ENCODE measurements at places on chromosomes 6 and 20. TPM values are rescaled to one million over a fixed set of nuclear protein-coding genes. Genes with fewer than 3 reads are reported as not detected.

DNA sequence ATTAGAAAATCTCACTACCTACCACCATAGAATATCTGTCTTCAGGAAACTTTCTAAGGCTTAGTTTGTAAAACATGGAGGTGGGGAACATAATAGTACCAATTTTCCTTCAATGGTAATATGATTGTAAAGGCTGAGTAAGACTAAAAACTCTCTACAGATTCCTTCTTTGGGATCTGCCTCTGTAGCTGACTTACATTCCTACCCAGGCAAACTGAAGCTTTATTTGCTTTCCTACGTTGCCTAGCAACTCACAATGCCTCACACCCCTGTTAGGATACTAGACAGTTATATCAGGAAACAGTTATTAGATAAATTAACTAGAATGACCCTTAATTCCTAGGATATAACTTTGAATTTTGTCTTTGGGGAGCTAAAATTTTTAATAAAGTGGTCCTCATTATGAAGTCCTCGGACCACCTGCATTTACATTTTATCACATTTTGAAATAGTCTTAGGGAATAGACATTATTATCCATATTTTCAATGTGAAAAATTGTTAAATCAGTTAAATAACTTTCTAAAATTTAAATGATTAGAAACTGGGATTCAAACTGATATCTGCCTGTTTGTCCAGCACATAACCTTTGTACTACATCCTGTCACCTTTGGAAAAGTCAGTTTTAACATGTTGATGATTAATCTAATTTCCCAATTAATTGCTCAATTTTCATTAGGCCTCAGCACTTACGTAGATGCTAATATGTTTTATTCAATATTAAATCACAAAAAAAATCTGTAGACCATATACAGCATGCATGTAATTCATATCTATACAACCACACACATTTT is 591.4 kb downstream of the RNF144B start:
- DNase-seq = peak; percentile 7

GRCh38 chr6:43869792-43870659 is 100.0 kb downstream of the VEGFA start:
- no peak for DNase-seq

- no peak for DNase-seq
These were observed 736.4 kb upstream of the MARCKS start for GRCh38 chr6:113120582-113121285.

Gene WFDC12
- polyA plus RNA-seq = not detected

DNA sequence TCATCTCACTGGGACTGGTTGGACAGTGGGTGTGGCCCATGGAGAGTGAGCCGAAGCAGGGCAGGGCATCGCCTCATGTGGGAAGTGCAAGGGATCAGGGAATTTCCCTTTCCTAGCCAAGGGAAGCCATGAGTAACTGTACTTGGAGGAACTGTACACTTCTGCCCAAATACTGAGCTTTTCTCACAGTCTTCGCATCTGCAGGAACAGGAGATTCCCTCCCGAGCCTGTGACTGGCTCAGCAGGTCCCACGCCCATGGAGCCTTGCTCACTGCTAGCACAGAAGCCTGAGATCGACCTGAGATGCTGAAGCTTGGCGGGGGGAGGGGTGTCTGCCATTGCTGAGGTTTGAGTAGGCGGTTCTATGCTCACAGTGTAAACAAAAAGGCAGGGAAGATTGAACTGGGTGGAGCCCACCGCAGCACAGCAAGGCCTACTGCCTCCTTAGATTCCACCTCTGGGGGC is 10.4 kb upstream of the CALHM5 start:
- no peak for DNase-seq

- no peak for DNase-seq
These were observed 252.0 kb downstream of the TBX18 start for GRCh38 chr6:84512391-84512790.

DNA sequence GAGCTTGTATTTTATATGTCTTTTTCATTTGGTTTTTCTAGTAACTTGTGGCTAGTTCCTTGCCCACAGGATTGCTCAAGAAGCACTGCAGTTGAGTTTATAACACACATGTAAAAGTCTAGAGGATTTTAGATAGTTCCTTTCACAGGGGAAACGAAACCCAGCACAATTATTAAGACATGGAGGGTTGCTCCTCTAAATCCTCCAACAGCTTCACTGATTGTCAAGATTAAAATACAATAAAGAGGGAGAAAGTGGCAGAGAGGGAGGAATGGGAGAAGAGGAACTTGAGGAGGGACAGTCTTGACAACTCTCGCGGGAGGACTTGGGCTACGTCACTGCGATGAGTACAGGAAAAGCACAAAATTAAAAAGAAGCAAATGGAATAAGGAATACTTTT is 9.7 kb upstream of the TBC1D7 start:
- DNase-seq = no peak

Gene GTF3C6
- polyA plus RNA-seq = 105 TPM

- no peak for DNase-seq
These were observed 5.5 kb downstream of the EMILIN3 start for GRCh38 chr20:41360831-41361756.

DNA sequence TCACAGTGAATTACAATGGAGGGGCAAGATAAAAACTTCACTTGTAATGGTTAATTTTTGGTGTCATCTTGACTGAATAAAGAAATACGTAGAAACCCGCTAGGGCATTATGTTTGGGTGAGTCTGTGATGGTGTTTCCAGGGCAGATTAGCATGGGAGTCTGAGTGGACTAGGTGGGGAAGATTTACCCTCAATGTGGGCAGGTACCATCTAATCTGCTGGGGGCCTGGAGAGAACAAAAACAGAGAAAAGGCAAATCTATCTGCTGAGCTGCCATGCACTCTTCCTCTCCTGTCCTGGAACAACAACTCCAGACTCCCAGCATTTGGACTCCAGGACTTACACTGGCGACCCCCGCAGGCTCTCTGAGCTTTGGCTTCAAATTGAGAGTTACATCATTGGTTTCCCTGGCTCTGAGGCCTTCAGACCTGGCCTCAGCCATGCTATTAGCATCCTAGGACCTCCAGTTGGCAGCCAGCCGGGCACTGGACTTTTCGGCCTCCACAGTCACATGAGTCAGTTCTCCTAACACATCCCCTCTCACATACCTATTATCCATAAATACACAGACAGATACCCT is 19.7 kb downstream of the NINL start:
- DNase-seq = no peak

GRCh38 chr20:46270977-46271744 is 37.1 kb downstream of the CDH22 start:
- DNase-seq = no peak

DNA sequence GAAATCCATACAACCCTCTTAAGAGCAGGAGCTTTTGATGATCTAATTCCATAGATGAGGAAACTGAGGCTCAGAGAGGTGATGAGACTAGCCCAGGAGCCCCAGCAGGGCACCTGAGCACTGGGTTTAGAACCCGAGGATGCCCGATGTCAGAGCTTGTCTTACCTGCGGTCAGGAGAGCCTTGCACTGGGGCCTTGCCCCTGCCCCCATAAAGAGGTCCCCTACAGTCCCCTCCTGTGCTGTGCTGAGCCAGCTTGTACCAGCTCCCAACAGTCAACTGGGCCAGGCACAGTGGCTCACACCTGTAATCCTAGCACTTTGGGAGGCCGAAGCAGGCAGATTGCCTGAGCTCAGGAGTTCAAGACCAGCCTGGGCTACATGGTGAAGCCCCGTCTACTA is 58.6 kb downstream of the RIPOR3 start:
- DNase-seq = no peak

GRCh38 chr6:71642120-71642519 is 244.2 kb upstream of the RIMS1 start:
- DNase-seq = no peak

Gene C20orf144
- 0.12 TPM for polyA plus RNA-seq

GRCh38 chr6:15914553-15914952 is 214.3 kb upstream of the MYLIP start:
- DNase-seq = no peak

DNA sequence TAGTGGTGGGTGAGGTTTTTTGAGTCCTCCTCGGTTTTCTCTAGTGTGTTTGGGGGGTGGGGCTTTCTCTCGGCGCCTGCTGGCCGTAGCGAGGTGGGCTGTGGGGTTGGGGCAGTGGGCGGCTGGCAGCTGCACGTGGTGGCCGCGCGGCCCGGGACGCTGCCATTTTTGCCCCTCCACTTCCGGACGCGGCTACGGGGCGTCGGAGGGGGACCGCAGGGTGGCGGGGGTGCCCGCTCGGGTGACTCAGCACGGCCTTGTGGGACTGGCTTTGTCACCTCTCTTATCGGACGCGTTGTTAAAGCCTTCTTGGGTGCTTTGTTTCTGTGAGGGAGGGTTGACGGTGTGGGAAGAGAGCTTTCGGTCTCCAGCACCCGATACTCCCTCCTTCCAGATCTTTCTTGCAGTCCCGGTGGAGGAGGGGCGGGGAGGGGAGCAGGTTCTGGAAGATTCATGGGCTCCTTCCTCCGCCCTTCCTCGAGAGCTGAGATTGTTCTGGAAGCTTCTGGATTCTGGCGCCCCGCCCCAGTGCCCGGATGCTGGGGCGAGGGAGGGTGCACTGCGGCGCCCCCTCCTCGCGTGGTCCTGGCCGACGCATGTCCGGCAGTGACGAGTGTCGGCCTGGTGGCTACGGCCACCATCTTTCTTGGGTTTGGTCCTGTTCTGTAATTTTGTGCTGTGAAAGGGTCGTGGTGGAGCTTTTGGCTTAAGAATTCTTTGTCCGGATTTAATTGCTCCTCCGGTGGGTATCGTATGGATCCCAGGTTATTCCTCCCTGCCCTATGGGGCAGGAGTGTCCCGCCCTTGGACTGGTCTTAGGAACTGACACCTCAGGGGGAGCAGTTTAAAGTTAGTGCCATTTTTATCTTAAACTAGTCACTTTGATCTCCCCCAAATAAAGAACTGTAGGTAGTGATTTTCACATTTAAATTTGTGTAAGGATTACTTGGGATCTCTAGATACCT is 719 bp downstream of the HSP90AB1 start:
- peak; percentile 63 for DNase-seq

- DNase-seq = peak; percentile 86
These were observed 3.1 kb upstream of the GPSM3 start for GRCh38 chr6:32195652-32195901.

DNA sequence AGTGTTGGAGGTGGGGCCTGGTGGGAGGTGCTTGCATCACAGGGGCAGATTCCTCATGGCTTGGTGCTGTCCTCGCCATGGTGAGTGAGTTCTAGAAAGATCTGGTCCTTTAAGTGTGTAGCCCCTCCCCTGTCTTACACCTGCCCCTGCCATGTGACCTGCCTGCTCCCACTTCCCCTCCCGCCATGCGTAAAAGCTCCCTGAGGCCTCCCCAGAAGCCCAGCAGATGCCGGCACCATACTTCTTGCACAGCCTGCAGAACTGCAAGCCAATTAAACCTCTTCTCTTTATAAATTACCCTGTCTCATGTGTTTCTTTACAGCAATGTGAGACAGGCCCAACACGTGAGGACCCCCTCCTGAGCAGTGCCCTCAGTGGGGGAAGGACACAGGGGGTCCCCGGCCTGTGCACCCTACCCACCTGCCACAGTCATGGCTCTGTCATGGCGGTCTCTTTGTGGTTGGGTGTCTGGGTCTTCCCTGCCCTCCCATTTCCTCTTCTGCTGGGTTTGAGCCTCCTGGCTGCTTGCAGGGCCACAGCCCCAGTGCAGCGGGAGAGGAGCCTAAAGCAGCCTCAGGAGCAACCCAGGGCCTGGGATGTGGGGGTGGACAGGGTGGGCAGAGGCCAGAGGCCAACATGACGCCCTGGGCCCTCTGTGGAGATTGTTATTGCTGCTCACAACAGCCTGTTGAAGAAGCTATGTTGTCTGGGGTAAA is 87.2 kb upstream of the QKI start:
- no peak for DNase-seq

DNA sequence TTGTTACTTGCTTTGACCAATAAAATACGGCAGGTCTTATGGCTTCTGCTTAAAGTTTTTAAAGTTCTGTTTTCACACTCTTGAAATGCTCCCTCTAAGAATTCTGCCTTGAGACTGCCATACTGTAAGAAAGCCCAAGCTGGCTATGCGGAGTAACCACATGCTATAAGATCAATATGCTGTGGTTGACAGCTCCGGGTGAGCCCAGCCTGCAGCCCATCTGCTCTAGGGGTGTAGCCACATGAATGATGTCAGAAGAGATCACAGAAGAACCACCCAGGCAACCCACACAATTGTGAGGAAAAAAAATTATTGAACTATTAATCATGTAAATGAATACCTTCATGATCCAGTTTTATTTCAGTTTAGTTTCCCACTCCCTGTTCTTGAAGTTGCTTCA is 26.1 kb upstream of the SH3BGRL2 start:
- no peak for DNase-seq

GRCh38 chr6:151806757-151807512 is 547 bp upstream of the ESR1 start:
- no peak for DNase-seq

- DNase-seq = no peak
These were observed 34.6 kb downstream of the RAMACL start for GRCh38 chr6:166551754-166552495.

DNA sequence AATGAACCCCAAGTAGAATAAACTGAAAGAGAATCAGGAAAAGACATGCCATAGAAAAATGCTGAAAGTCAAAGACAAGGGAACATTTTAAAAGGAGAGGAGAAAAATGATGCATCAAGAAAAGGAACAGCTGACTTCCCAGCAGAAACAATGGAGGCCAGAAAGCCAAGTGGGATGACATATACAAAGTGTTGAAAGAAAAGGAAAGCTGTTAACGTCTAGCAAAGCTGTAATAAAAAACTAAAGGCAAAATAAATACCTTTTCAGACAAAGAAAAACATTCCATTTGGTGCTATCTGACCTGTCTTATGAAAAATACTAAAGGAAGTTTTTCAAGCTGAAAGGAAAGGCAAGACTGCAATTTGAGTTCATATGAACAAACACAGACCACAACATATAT is 34.1 kb upstream of the PDE10A start:
- no peak for DNase-seq

Gene CGA
- polyA plus RNA-seq = not detected

GRCh38 chr6:20481281-20481680 is 53.0 kb upstream of the CDKAL1 start:
- no peak for DNase-seq

DNA sequence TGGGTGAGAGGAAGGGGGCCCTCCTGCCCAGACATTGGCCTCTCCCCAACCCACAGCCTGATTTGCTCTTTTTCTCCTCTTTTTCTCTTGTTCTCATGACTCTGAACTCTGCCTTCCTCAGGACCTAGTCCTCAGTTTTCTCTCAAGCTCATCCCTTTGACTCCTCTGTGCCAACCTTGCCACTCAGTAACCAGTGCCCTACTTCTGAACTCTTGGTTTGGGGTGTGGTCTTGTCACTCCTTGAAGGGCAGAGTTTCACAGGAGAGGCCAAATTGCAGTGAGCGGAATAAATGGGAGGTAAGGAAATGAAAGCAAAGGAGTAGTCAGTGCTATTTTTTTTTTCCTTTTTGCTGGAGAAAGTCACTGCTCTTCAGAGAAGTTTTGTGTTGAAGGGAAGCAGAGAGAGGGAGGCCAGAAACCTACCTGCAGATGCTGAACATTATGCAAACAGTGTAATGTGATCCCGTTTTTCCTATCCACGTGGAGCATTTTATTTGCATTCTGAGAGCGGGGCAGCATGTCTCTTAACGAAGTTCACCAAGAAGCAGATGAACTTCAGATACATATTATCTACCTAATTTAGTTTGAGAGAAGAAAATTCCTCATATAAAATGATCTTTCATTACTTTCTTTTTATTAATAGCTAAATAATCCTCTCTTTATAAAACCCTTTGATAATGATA is 26.9 kb downstream of the CFAP61 start:
- DNase-seq = no peak

Data from A549 (cell line).